Thymus (tissue), 14 donors: ENCODE measurements at places on chromosomes 4 and X.

- DNase-seq = no peak
Observed at GRCh38 chr4:183405303-183405702, 39.1 kb upstream of the CDKN2AIP start.

- DNase-seq = no peak
Observed at GRCh38 chrX:10904220-10904619, 206.9 kb upstream of the HCCS start.

GRCh38 chrX:8692871-8693270 is 39.1 kb downstream of the ANOS1 start:
- no peak for DNase-seq

GRCh38 chr4:25925486-25926201 is 11.6 kb downstream of the SMIM20 start:
- DNase-seq = no peak

DNA sequence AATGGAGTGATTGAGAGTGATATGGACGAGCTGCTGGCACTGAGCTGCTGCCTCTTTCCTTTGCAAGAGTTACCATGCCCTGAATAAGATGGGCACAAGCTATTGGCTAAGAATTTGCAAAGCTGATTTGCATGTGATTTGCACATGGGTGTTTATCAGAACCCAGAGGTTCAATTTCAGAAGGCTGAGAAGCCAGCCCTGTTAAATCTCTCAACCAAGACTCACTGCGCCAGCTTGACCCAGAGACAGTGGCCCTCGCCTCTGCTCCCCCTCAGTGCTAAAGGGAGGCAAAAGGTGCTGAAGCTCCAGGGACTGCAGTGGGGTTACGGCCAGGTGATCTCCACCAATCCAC is 701 bp downstream of the ARHGAP4 start:
- no peak for DNase-seq

GRCh38 chrX:106955004-106955772 is 35.0 kb downstream of the CLDN2 start:
- DNase-seq = no peak

DNA sequence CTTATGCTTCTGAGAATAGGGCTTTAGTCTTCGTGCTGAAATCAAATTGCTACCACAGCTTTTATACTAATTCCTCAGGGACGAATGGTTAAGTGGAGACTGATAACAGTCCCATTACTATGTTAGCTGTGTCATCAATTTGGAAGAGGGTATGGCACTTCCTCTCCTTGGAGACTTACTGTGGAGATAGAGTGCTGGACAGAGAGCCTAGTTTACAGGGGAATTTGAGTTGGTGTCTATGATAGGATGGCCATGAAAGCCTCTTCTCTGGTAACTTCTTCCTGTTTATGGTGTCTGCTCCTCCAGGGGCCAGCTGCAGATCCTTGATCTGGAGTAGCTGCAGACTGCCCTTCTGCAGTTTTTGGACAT is 167.7 kb downstream of the ZNF518B start:
- DNase-seq = no peak

- DNase-seq = no peak
Observed at GRCh38 chr4:13201241-13201640, 282.9 kb downstream of the RAB28 start.

- no peak for DNase-seq
Observed at GRCh38 chrX:117803463-117803862, 313.1 kb downstream of the KLHL13 start.
